ENCODE measurements at places on chromosomes 12 and 14.

- DNase-seq = peak; percentile 75
Observed at GRCh38 chr12:89225401-89225800, 126.9 kb downstream of the DUSP6 start.

GRCh38 chr12:53994264-53995001 is 5.5 kb upstream of the HOXC9 start:
- no peak for DNase-seq

- DNase-seq = no peak
Observed at GRCh38 chr12:24240707-24241106, 291.2 kb upstream of the SOX5 start.

GRCh38 chr12:97912943-97913342 is 450.3 kb downstream of the RMST start:
- DNase-seq = no peak

- peak; percentile 83 for DNase-seq
Observed at GRCh38 chr12:68358532-68359485, 26.6 kb upstream of the MDM1 start.

GRCh38 chr12:2893007-2893406 is 2.3 kb downstream of the TULP3 start:
- DNase-seq = no peak

- no peak for DNase-seq
Observed at GRCh38 chr12:49146406-49146805, 15.2 kb upstream of the TUBA1B start.

DNA sequence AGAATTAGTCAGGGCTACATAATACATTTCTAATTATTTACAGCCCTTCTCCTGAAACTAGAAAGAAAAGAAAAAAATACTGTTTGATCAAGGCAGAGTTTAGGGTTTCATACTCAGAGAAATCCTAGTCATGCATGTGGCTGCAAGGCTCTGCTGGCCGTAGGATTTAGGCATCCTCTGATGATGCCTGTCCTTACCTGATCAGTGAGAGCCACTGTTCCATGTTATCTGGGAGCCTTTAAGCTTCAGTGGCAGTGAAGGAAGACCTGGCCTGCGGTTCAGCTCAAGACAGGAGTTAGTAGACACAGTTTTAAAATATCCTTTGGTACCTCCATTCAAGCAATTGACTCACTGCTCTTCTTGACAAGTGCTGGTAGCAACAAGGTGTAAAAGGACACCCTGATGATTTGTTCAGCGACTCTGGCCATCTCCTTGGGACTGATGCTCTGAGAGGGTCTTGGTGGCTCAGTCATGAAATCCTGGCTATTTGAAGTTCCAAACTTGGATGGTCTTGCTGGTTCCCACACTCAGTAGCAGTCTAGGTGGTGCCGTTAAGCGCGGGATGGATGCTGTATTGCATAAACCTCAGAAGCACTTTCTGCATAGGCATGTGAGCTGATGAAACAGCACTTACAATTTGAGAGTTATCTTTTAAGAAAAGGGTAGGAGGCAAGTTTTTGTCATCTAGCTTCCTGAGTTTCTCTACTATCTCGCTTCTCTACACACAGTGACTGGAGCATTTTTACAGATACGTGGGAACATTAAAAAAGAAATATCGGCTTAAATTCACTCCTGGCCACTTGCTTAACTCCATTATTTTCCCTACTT is 162.0 kb downstream of the SAMD4A start:
- no peak for DNase-seq

DNA sequence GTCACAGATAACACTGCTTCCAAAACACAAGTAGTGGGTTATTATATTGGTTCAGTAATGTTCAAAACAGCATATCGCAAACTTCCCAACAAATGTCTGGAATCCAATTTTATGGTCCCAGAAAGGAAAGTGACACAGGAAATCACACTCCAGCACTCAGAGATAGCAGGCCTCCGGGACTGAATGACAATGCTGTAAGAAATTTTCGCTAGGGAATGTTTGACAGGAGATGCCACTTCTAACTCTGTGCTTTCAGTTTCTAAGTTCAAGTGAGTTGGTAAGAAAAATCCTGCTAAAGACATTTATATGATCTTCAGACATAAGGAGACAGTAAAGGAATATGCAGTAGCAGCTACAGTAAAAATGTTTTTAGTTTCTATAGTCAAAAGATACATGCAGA is 93.2 kb downstream of the SLC2A13 start:
- DNase-seq = no peak

GRCh38 chr12:88237954-88238353 is 95.8 kb downstream of the TMTC3 start:
- DNase-seq = no peak

Measured in CD4-positive, alpha-beta T cell treated with Interleukin-21 for 1 hour (primary cell).